GM23248 (cell line): ENCODE measurements at places on chromosomes 5 and 9. TPM values are rescaled to one million over a fixed set of nuclear protein-coding genes. Genes with fewer than 3 reads are reported as not detected.

GRCh38 chr5:168022446-168023169 is 268.8 kb upstream of the WWC1 start:
- no peak overlapping the region for H3K27ac ChIP-seq
- H3K27me3 ChIP-seq = no peaks in the 10 kb centered on the region
- no peaks in the 10 kb centered on the region for H3K36me3 ChIP-seq
- peak; percentile 15 for DNase-seq
- no peak overlapping the region for H3K4me3 ChIP-seq
- peaks cover 10% of the 10 kb centered on the region; the same call in 1 of the 2 replicates for H3K4me1 ChIP-seq

GRCh38 chr9:87464110-87464991 is 33.3 kb upstream of the DAPK1 start:
- peak; percentile 57 for DNase-seq
- H3K36me3 ChIP-seq = no peaks in the 10 kb centered on the region
- no peak overlapping the region for H3K27ac ChIP-seq
- peaks cover 3% of the 10 kb centered on the region; the same call in 1 of the 2 replicates for H3K4me1 ChIP-seq

- H3K36me3 ChIP-seq = no peaks in the 10 kb centered on the region
- no peaks in the 10 kb centered on the region for H3K4me1 ChIP-seq
- DNase-seq = no peak
- H3K4me3 ChIP-seq = no peak overlapping the region
- no peaks in the 10 kb centered on the region; the same call in 1 of the 2 replicates for H3K27me3 ChIP-seq
Observed at GRCh38 chr5:149765932-149766331, 35.8 kb downstream of the PPARGC1B start.

GRCh38 chr5:17365811-17366138 is 132.3 kb upstream of the TAF11L2 start:
- no peaks in the 10 kb centered on the region; the same call in 1 of the 2 replicates for H3K27me3 ChIP-seq
- no peaks in the 10 kb centered on the region for H3K36me3 ChIP-seq
- H3K27ac ChIP-seq = no peak overlapping the region
- DNase-seq = no peak
- H3K4me3 ChIP-seq = no peak overlapping the region

DNA sequence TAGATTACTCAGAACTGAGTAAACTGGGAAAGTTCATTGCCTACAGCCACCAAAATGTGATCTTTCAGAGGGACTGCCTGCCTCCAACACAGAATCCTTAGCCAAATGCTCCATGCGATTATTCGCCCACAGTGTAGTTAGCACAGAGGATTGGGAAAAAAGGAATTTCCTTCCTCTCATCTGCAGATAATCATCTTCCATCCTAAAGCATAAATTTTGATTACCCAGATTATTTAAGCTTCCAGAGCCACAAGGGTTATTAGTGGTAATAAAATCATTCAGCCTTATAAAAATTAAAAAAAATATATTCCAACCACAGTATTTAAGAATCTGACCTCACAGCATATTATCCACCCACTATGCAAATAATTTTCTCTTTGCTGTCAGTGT is 285.3 kb upstream of the GRAMD2B start:
- peaks cover 38% of the 10 kb centered on the region for H3K4me1 ChIP-seq
- no peak overlapping the region; the same call in 1 of the 2 replicates for H3K27ac ChIP-seq
- no peak overlapping the region for H3K4me3 ChIP-seq
- no peaks in the 10 kb centered on the region for H3K27me3 ChIP-seq
- peak; percentile 53 for DNase-seq

- H3K27ac ChIP-seq = no peak overlapping the region
- H3K27me3 ChIP-seq = no peaks in the 10 kb centered on the region
- peaks cover 8% of the 10 kb centered on the region for H3K4me1 ChIP-seq
- no peak for DNase-seq
- no peak overlapping the region for H3K4me3 ChIP-seq
- no peaks in the 10 kb centered on the region for H3K36me3 ChIP-seq
Observed at GRCh38 chr9:122192261-122192875, 32.7 kb downstream of the MORN5 start.

DNA sequence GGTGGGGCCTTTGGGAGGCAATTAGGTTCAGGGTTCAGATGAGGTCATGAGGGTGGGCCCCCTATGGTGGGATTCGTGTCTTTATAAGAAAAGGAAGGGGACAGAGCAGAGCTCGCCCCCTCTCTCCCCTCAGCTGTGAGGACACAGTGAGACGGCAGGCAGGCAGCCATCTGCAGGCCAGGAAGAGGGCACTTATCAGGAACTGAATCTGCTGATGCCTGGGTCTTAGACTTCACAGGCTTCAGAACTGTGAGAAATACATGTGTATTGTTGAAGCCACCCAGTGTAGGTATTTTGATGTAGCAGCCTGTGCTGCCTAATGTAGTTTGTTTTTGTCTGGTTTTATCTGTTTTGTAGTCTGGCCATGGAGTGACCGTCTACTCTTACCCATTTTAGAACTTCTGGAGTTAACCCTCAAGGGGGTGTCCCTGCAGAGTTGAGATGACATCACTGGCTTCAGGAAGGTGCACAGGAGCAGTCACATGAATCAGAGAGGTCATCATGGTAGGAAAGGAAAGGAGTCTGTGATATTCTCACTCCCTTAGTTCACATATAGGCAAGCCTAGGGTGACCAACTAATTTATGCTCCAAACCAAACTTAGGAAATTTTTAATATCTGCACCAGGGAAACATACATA is 71.0 kb downstream of the LRRC70 start:
- DNase-seq = no peak
- H3K36me3 ChIP-seq = no peaks in the 10 kb centered on the region
- no peak overlapping the region for H3K4me3 ChIP-seq
- no peaks in the 10 kb centered on the region for H3K27me3 ChIP-seq
- no peak overlapping the region for H3K27ac ChIP-seq

DNA sequence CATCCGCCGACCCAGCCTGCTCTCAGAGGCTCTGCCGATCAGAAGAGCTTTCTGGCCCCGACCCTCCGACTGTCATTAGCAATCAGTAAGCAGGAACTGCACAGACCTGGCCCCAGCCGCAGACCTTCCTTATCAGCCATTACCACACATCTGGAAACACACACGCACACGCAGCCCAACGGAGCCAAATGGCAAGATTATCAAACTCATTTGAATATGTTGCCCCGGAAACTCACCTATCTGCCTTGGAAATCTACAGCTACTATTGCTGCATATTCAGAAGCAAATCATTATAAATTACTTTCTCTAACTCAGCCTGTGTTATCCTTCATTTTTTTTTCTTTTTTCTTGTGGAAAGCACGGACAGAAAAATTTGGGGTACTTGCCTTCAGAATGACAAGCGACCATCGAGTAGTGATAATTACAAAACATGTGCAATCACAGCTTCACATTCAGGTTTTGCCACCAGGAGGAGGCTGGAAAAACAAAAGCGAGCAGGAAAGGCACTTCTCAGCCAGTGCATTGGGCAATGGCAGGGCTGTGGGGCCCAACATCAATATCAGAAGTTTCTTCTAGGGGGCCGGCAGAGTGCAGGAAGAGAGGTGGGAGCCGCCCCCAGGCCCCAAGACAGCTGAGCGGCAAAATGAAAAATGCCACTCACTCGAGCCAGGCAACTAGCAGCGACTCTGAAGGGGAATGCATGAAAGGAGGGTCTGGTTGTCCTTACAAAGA is 122.3 kb downstream of the VAV2 start:
- no peaks in the 10 kb centered on the region for H3K27me3 ChIP-seq
- H3K4me3 ChIP-seq = no peak overlapping the region
- no peaks in the 10 kb centered on the region for H3K36me3 ChIP-seq
- peaks cover 14% of the 10 kb centered on the region; the same call in 1 of the 2 replicates for H3K4me1 ChIP-seq
- DNase-seq = no peak

GRCh38 chr9:89166852-89167251 is 11.8 kb downstream of the SHC3 start:
- H3K4me3 ChIP-seq = no peak overlapping the region
- no peak overlapping the region for H3K27ac ChIP-seq
- H3K4me1 ChIP-seq = no peaks in the 10 kb centered on the region; the same call in 1 of the 2 replicates
- DNase-seq = no peak
- H3K36me3 ChIP-seq = no peaks in the 10 kb centered on the region

DNA sequence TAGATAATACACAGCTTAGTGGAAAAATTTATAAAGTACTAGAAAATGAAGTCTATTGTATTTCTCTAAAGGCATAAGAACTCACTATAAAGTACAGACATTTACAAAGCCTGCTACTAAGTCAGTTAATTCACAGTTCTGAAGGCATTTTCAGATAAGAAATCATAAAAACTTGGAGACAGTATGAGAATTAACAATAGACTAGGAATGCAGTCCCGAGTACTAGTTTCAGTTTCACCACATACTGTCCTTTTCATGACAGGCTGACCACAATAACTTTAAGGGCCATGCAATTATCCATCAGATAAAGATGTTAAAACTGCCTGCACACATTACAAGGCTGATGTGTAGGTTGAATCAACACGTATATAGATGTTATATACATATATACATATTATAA is 362.6 kb upstream of the SMC2 start:
- no peaks in the 10 kb centered on the region for H3K4me1 ChIP-seq
- H3K36me3 ChIP-seq = no peaks in the 10 kb centered on the region; the same call in 1 of the 2 replicates
- no peaks in the 10 kb centered on the region for H3K27me3 ChIP-seq
- H3K4me3 ChIP-seq = no peak overlapping the region
- H3K27ac ChIP-seq = no peak overlapping the region
- DNase-seq = no peak

DNA sequence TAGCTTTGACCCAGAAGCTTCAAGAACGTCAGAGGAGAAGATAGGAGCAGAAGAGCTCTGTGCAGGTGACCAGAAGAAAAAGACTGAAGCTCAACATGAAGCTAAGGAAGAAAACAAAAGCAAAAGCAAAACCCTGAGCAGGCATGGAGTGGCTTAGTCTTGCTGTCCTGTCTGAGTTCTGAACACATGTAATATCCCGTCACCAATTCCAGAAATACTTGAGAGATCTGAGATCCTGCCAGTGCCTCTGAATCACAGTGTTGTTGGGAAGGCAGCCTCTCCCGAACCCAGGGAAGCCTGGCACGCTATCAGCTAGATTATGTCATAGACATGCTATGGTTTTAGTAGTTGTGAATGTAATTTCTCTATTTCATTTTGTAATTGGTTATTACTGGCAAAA is 235.7 kb downstream of the ICE1 start:
- H3K4me3 ChIP-seq = no peak overlapping the region
- no peaks in the 10 kb centered on the region for H3K36me3 ChIP-seq
- no peaks in the 10 kb centered on the region for H3K27me3 ChIP-seq
- H3K4me1 ChIP-seq = no peaks in the 10 kb centered on the region
- no peak overlapping the region for H3K27ac ChIP-seq

DNA sequence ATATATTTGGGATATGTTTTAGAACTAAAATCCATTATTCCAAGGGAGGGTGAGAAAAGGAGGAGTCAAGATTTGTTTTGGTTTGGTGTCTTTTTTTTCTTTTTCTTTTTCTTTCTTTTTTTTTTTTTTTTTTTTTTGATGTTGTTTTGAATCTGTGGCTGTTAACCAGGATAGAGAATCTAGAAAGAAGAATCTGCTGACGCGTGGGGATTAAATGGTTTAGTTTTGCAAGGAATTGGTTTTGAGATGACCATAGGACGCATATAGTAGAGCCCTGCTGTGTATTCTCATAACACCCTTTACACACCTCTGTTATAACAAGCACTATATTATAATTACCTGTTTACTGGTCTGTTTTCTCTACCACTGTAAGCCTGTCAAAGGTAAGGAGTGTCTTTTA is 9.4 kb downstream of the RABGAP1 start:
- no peak overlapping the region for H3K27ac ChIP-seq
- no peak for DNase-seq
- no peaks in the 10 kb centered on the region for H3K27me3 ChIP-seq
- H3K36me3 ChIP-seq = no peaks in the 10 kb centered on the region
- peaks cover 23% of the 10 kb centered on the region for H3K4me1 ChIP-seq
- no peak overlapping the region for H3K4me3 ChIP-seq

- peaks cover 27% of the 10 kb centered on the region for H3K4me1 ChIP-seq
- H3K36me3 ChIP-seq = no peaks in the 10 kb centered on the region
- H3K27me3 ChIP-seq = no peaks in the 10 kb centered on the region
- no peak for DNase-seq
Observed at GRCh38 chr5:168324859-168325630, 33.6 kb downstream of the WWC1 start.

DNA sequence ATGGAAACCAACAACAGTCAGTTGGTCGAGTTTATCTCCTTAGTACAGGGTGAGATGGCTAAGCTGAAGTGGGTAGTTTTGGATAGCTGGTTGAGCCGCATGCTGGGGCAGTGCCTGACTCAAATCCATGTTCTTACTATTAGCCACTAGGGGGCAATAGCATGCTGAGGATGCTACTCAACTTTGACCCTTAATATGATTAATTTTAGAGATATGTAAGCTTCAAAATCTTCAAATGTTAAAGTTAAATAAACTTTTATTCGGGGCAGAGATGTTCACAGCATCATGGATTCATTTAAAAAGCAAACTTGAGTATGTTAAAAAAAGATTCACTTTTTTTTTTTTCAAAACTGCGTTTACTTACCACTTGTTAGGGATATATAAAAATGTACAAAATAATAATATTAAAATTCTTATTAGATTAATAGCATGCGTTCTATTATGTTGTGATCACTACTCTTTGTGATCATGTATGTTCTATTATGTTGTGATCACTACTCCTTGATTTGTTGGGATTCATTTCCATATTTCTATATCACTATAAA is 57.0 kb downstream of the C9orf153 start:
- H3K27ac ChIP-seq = no peak overlapping the region
- H3K4me3 ChIP-seq = no peak overlapping the region
- DNase-seq = peak; percentile 77
- H3K36me3 ChIP-seq = no peaks in the 10 kb centered on the region
- no peaks in the 10 kb centered on the region for H3K4me1 ChIP-seq

- no peak overlapping the region for H3K27ac ChIP-seq
- H3K4me3 ChIP-seq = no peak overlapping the region
- no peaks in the 10 kb centered on the region for H3K27me3 ChIP-seq
- no peaks in the 10 kb centered on the region for H3K36me3 ChIP-seq
Observed at GRCh38 chr9:69199769-69200470, 25.8 kb downstream of the TJP2 start.

GRCh38 chr9:91255327-91255726 is 106.4 kb downstream of the AUH start:
- peak; percentile 63 for DNase-seq
- H3K27me3 ChIP-seq = no peaks in the 10 kb centered on the region
- H3K36me3 ChIP-seq = no peaks in the 10 kb centered on the region
- peaks cover 11% of the 10 kb centered on the region for H3K4me1 ChIP-seq
- no peak overlapping the region for H3K4me3 ChIP-seq

GRCh38 chr9:122127396-122127798 is 32.2 kb downstream of the NDUFA8 start:
- H3K4me3 ChIP-seq = no peak overlapping the region
- no peaks in the 10 kb centered on the region for H3K36me3 ChIP-seq
- peak; percentile 28 for DNase-seq
- H3K4me1 ChIP-seq = peaks cover 12% of the 10 kb centered on the region
- no peak overlapping the region for H3K27ac ChIP-seq

DNA sequence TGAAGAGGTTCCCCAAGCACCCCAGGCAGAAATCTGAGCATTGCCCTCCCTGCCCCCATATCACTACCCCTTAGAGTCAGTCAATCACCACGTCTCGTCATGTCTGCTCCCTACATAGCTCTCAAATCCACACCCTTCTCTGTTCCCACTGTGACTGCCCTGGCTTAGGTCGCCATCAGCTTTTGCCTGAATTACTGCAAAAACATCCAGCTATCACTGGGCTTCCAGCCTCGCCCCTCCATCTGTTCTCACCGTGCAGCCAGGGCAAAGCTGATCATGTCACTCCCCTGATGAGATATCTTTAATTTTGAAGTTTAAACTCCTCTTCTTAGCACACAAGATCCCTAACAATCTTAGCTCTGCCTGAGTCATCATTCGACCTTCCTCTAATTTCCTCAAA is 89.6 kb upstream of the TBC1D2 start:
- H3K27ac ChIP-seq = no peak overlapping the region
- H3K4me1 ChIP-seq = no peaks in the 10 kb centered on the region
- no peaks in the 10 kb centered on the region for H3K36me3 ChIP-seq
- H3K4me3 ChIP-seq = no peak overlapping the region

PCDHGA2 gene
- total RNA-seq = 6.3 and 7.3 TPM in 2 replicates

SPATA31C1 gene
- total RNA-seq = not detected in 2 replicates

HDAC3 gene
- 43.8 and 53.2 TPM in 2 replicates for total RNA-seq

PBX3 gene
- 27.4 and 30.9 TPM in 2 replicates for total RNA-seq

BHMT2 gene
- 4.4 and 15.9 TPM in 2 replicates for total RNA-seq

SPINK4 gene
- not detected in 2 replicates for total RNA-seq

PCDHGA8 gene
- 0.86 and 1.5 TPM in 2 replicates for total RNA-seq

SPINK13 gene
- total RNA-seq = not detected in 2 replicates
